ENCODE measurements at places on chromosomes 7 and 10.
A peak's percentile ranks its signal among the peaks of the same experiment; 100 is the strongest.

DNA sequence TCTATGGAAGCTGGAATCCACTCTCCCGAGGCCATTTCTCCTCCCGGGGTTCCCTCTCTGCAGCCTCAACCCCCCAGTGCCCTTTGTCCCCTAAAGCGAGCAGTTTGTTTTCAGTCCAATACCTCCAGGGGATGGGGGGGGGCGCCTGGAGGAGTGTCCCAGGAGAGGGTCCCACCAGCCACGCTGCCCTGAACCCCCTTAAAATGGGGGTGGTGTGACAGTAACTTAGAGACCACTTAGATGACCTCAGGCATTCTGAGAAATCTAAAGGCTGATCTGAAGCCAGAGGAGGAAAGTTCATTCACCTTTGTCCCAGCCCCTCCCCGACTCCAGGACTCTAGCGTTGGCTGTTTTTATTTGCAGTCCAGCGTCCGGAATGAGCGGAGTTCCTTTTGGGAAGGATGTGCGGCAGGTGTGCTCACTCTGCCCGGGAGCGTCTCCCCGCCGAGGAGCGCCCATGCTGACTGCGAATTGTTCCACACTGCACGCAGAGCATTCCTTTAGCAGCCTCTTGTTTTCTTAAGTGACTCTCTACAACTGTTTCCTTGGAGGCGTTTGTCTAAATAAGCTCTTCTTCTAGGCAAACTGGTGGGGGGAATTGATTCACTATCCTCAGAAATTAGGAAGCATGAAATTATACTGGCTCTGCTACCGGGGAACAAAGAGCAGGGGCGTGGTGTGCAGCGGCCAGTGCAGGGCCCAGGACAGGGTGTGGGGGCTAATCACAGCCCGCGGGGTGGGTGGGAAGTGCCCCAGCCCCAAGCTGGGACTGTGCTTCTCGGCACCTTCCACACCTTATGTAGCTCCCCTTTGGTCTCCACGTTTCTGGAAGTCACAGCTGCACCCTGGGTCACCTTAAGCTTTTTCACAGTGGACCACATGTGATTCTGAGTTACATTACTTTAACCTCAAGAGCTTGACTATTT lies 46.3 kb downstream of the SYPL1 start:
- peak; percentile 73 for DNase-seq

DNA sequence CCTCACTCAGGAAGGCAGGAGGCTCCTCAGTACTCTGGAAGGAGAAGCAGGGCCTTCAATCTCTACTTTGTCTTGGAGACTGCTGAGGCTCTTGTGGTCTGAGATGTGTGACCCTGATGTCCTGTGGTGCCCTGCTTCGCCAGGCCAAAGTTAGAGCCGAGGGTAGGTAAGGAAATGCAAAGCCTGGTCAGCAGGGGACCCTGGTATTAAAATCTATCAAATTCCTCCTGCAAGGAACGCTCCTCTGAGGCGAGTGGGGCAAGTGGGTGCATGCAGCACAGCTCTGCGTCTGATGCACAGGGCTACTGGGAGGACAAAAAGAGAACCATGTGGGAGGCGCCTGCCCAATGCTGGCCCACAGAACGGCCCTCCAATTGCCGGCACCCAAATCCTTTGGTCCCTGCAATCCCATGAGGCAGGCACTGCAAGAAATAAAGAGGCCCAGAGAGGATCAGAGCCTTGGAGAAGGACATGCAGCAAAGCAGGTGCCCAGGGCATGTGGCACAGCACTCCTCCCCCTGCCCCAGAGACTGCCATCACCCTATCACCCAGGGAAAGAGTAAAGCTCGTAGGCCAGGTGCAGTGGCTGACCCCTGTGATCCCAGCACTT lies 23.1 kb upstream of the ZMIZ1 start:
- DNase-seq, result no peak

- DNase-seq, result no peak
Measured at GRCh38 chr7:88669913-88670312, 89.6 kb upstream of the ZNF804B start.

DNA sequence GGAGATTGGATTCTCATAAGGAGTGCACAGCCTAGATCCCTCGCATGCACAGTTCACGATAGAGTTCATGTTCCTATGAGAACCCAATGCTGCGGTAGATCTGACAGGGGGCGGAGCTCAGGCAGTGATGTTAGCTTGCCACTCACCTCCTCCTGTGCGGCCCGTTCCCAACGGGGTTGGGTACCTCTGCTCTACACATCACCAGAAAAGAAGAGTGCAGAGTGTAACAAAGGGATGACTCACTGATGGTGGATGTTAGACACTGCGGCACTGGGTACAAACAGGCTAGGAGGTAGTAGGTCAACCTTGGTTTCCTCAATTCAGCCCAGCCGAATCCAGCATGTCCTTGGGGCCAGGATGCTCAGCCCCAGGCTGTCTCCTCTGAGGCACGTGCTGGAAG lies 66.8 kb upstream of the CHST15 start:
- DNase-seq, result no peak

DNA sequence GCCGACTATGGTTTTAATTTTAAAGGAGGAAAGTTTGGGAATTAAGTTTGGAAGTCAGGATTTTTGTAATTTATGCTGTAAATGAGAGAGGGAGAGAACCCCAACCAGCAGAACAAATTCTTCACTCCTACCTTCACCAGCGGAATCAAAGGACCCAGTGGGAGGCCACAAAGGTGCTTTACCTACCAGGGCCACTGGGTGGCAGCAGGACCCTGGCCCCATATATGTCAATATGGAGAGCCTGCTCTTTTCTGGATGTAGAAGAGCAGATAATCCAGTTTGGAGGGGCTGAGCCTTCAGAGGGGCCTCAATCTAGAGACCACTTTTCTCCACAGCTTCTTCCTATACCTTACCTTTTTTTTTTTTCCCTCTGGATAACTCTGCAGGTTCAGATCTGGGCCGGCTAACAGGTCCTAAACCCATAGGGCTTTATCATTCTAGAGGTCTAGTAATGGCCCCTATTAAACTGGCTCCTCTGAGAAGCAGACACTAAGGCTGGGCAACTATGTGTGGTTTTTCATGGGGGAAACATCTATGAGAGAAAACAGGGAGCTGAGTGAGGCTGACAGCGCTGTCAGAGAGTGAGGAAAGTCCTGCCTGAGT lies 8.5 kb upstream of the SCD start:
- peak; percentile 17 for DNase-seq

GRCh38 chr10:101494650-101495049 lies 93.4 kb downstream of the POLL start:
- DNase-seq, result no peak

- no peak for DNase-seq
Measured at GRCh38 chr10:6612371-6612770, 32.3 kb upstream of the PRKCQ start.

GRCh38 chr10:15123749-15124184 lies 26.6 kb downstream of the RPP38 start:
- DNase-seq, result no peak

DNA sequence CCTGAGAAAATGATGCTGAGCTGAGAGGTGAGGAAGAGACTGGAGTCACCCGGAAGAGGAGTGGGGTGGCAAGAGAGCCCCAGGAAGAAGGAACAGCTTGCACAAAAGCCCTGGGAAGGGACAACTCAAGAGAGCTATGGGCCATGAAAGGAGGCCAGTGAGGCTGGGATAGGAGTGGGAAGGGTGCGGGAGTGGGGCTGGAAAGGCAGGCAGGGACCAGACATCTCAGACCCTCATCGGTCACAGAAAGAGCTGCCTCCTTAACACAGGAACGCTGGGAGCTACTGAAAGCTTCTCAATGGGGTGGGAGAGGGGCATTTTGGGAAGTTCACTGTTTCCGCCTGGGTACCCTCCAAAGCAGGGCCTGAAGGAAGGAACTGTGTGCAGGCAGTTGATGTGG lies 122.0 kb upstream of the UNC5B start:
- no peak for DNase-seq

GRCh38 chr10:24556750-24557742 lies 166.6 kb downstream of the ARHGAP21 start:
- peak; percentile 18 for DNase-seq

DNA sequence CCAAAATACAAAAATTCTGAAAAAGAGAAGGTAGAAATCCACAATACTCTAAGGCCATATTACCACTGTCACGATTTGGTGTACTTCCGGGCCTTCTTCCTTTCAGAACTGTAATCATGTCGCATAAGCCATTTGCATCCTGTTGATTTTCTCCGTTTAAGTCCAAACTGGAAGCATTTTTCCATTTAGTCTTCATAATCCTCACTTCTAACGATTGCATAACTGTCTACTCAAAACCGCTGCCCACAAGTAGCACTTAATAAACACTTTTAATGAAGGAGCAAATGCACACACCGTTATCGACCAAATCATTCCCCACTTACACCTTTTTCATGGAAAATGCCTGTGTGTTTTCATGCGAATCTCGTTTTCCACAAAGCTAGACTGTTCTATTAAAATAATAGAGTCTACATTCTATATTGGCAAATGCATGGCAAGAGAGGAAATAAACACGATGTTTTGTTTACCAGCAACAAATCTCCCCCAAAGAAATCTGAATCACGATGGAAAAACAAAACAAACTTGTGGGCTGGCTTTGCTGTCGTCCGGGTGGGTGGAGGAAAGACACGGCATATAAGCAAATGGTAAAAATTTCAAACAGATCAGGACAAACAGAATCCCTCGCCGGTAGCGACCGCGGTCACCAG lies 1.0 kb downstream of the ATE1 start:
- peak; percentile 13 for DNase-seq

DNA sequence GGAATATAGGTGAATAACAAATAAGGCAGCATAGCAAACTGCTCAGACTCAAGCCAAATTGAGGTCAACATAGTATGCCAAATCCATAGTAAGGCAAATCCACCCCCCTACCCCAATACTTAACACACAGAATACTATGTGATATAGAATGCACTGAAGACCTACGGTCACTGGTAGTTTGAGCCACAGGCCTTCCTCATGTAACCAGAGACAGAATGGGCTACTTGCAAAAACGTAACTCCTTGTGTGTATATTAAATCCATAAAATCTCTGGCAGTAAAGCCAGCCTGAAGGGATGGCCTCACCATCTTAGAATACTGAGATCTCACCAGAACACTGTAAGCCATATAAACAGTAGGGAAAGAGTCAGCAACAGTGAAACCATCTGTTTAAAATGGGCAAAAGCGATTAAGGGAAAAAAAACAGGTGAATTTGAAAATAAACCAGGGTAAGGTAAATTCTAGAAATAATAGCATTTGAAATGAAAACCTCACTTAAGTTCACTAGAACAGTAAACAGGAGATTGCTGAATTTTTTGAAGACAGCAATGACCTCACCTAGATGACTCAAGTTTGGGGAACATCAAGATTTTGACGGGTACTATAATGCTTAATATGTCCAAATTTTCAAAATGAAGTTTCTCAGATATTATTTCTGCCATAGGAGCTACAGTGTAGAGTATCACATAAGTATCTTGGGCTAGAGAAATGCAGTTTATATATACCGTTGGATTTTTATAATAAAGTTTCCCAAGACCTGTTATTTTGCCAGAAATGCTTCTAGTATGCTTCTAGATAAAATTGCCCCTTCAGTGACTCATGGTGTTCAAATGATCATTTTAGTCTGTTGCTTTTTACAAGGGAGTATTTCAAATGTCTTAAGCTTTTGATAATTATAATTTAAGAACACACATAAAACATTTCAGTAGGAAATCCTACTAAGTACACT lies 13.9 kb downstream of the HNRNPA2B1 start:
- DNase-seq, result no peak

GRCh38 chr10:50294582-50294981 lies 43.3 kb upstream of the ASAH2 start:
- DNase-seq, result no peak

GRCh38 chr7:4200546-4201094 lies 481.5 kb upstream of the FOXK1 start:
- no peak for DNase-seq

DNA sequence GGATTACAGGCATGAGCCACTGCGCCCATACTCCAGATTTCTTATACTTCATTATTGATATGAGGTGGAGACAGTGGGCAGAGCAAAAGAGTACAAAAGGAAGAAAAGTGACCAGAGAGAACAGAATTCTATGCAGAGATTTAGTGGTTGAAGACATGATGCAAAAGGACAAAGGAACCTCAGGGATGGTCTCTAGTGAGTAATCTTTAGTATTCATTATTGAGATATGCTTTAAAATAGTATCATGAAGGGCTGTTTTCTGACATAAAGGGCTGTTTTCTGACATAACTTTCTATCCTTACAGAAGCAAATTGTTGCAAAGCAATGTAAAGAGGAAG lies 81.2 kb upstream of the OIT3 start:
- DNase-seq, result no peak

GRCh38 chr7:83040484-83040883 lies 122.2 kb downstream of the PCLO start:
- DNase-seq, result no peak

DNA sequence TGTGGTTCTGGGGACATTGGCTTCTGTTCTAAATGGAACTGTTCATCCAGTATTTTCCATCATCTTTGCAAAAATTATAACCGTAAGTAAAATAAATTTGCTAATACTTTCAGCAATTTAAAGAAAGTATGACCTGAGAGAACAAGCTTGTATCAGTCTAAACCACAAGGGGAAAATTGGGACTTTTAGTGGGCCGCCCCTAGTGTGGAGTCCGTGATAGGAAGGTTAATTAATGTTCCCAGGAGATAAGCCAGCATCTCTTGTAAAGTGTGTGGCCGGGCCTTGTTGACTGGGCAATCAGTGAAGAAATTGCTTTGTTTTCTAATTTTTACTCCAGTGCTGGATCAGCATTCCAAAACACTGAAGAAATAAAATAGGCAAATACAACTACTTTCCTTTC lies 83.0 kb downstream of the ABCB5 start:
- no peak for DNase-seq

GRCh38 chr7:92665926-92666325 lies 75.7 kb upstream of the FAM133B start:
- DNase-seq, result no peak

GRCh38 chr10:127577376-127578258 lies 28.5 kb downstream of the NPS start:
- DNase-seq, result peak; percentile 15

DNA sequence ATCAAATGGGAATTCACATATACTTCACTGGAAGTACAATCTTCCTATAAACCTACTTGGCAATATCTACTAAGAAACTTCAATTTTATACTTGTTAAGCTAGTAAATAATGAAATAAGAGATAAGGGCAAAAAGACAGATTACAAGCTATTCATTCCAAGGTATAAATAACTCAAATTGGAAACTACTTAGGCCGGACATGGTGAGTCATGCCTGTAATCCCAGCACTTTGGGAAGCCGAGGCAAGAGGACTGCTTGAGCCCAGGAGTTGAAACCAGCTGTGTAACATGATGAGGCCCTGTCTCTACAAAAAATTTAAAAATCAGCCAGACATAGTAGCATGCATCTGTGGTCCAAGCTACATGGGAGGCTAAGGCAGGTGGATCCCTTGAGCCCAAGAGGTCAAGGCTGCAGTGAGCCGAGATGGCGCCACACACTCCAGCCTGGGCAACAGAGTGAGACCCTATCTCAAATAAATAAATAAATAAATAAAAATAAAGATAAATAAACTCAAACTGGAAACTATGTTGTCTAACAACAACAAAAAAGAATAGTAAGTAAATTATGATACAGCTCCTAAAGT lies 37.6 kb downstream of the ARHGAP21 start:
- DNase-seq, result no peak

GRCh38 chr7:66315192-66315591 lies 110.1 kb downstream of the TPST1 start:
- no peak for DNase-seq

- no peak for DNase-seq
Measured at GRCh38 chr7:144487901-144488300, 84.4 kb upstream of the NOBOX start.
